Activated CD4-positive, alpha-beta T cell treated with anti-CD3 and anti-CD28 coated beads for 1 hour (primary cell): ENCODE measurements at places on chromosomes 1 and 21.

- DNase-seq, result no peak
These were observed 32.1 kb downstream of the EBNA1BP2 start for GRCh38 chr1:43140010-43140409.

DNA sequence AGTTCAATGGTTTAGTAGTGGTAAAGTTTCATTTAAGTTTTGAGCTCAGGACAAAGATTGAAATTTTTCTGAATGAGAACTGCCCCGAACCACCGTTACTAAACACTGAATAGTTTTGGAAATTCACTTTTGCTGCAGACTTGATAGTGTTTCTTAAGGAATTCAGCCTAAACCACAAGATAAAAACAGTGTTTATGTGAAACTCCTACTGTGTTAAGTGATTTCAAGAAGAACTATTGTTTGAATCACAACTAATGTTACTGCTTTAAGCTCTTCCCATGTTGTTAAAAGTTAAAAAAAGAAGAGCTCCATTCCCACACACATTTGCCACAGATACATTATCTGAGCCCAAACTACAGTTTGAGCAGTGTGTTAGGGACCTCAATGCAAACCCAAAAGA, 159.2 kb downstream of the DYRK1A start:
- DNase-seq, result no peak

GRCh38 chr1:218804014-218804785, 369.5 kb upstream of the LYPLAL1 start:
- no peak for DNase-seq

DNA sequence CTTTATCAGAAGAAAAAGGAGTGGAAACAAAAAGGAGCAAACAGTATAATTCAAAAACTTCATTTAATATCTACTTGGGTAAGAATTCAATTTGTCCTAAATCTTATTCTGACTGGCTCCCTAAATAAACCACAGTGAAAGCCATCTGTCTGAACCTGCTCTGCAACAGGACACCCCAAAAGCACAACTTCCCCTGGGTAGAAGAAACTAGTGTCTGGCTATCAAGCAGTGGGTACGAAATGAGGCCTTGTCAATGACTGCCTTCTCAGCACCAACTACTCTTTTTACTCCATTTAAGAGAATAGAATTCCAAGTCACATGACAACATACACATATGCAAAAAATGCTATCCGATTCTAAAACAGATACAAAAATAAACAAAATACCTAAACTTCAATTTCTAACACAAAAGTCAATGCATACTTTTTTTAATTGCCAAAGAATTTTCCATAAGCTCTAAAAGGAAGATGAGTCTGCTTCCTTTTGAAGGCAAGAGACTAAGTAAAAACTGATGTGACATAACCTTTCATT, 206.8 kb downstream of the SLC45A1 start:
- no peak for DNase-seq

- DNase-seq, result no peak
These were observed 56.9 kb upstream of the PTGS2 start for GRCh38 chr1:186736971-186737685.

DNA sequence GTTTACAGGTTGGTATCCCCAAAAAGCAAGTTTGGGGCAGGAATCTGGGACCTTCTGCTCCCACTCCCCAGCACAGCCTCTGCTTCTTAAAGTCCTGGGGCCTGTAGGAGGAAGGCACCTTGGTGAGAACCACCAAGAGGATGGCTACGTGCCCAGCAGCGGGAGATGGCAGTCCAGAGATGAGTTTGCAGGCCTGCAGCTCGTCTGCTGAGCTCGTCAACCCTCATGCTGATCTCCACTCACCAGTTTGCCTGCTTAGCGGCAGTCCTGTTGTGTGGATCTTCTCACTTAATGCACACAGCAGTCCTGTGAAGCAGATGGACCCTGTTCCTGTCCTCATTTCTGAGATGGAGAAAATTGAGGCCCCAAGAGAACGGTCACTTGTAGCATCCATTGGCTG, 160.5 kb downstream of the DYRK1A start:
- no peak for DNase-seq

- no peak for DNase-seq
These were observed 49.3 kb downstream of the TGFB2 start for GRCh38 chr1:218394416-218394815.

- no peak for DNase-seq
These were observed 119.9 kb downstream of the MAST2 start for GRCh38 chr1:45923343-45923742.

DNA sequence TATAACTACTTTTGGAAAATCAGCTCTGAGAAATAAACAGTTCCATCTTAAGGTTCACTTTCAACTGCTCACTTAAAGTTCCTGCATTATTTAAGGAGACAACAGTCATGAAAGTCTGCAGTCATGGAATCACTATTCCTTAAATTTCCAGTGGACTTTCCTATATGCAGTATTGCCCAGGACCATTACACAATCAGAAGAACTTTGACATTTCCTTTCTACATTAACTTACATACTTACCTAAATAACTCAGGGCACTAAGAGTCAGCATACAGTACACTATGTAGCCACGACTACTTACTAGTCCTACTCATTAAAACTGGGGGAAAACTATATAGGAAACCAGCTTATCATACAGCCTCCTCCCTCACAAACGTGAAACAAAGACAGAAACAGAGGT, 220.1 kb downstream of the SLC45A1 start:
- no peak for DNase-seq

DNA sequence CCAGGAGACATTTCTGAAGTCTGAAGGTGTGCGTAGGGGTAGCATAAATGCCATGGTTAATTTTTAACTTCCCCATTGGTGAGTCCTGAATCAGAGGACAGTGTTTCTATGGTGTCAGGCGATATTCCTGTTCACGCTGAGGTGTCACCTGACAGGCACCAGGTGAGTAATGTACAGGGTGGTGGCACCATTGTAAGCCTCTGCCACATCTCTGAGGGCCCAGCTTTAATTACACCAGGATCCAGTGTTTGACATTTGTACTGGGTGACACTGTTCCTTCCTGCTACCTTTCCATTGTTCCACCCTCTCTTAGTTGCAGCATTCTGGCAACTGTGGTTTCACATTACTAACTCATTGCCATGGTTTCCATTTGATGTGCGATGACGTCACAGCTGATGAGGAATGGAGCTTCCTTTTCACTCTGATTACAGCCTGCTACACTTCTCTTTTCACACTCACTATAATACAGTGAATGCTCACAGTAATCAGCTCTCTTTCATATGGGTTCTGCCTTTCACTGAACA, 40.6 kb upstream of the MARK1 start:
- no peak for DNase-seq

DNA sequence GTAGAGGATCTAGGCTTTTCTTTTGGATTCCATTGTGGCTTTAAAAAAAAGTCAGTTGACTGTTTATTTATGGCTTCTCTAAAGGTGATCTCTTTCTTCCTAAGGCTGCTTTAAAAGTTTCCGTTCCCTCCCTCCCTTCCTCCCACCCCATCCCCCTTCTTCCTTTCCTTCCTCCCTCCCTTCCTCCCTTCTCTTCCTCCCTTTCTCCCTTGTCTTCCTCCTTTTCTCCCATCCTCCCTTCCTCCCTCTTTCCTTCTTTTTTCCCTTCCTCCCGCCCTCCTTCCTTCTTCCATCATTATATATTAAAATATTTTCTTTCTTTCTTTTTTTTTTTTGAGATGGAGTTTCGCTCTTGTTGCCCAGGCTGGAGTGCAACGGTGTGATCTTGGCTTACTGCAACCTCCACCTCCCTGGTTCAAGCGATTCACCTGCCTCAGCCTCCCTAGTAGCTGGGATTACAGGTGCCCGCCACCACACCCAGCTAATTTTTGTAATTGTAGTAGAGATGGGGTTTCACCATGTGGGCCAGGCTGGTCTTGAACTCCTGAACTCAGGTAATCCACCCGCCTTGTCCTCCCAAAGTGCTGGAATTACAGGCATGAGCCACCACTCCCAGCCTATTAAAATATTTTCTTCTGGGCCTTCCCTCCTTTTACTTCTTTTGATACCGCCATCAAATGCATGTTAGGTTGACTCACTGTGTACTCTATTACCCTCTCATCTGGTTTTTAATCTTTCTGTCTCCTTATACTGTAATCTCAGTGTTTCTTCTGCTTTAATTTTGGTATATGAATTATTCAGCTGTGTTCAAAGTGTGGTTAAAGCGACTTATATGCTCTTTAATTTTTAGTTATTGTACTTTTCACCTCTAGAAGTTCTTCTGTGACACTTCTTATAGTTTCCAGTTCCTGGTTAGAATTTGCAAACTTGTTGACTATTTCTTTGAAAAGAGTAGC, 59.2 kb upstream of the ATP5PO start:
- no peak for DNase-seq

GRCh38 chr21:42763581-42764442, 110.4 kb downstream of the PDE9A start:
- DNase-seq, result no peak

DNA sequence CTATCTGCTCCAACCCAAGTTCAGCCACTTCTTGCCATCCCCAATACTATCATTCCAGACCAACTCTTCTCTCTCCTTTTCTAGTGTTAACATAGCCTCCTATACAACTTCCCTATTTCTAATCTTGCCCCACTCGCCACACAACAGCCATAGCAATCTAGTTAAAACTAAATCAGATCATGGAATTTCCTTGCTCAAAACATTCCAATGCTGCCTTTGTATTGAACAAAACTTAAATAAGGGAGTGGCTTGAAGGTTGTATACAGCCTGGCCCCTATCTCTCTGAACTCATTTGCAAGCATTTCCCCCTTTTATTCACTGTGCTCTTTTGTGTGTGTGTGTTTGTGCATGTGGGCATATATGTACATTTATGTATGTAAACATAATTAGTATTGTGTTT, 118.1 kb upstream of the SGIP1 start:
- no peak for DNase-seq

- DNase-seq, result no peak
These were observed 6.8 kb downstream of the NCF2 start for GRCh38 chr1:183583466-183583865.

GRCh38 chr1:227896710-227897655, 50.7 kb downstream of the WNT9A start:
- peak; percentile 5 for DNase-seq

GRCh38 chr1:54575161-54575560, 27.1 kb downstream of the ACOT11 start:
- no peak for DNase-seq

GRCh38 chr1:118202076-118202608, 17.1 kb upstream of the SPAG17 start:
- no peak for DNase-seq

DNA sequence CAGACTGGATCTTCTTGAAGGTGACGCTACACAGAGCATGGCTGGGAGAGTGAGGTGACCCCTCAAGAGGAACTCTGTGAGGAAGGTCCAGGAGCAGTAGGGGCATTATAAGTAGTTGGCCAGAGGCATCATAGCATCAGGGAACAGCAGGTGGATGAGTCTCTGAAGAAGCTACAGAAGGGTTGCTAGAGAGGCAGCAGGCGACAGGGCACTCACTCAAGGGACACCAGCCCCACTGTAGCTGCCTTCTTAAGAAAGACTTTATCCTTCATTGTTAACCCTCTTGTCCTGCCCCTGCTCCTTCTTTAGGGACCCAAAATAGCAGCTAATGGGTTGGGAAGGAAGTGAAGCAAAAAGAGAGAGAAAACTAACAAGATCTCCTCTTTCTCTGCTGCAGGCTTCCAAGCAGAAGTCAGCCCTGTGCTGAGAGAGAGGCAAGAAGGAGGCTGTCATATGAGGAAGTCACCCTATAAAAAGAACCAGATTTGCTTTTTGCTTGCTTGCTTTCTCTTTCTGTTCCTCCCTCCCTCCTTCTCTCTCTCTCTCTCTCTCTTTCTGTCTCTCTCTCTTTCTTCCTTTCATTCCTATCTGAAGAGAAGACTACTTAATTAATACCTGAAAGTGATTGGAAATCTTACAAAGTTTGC, 7.7 kb upstream of the CD5L start:
- no peak for DNase-seq

GRCh38 chr1:212045981-212046380, 10.4 kb downstream of the DTL start:
- DNase-seq, result no peak

- DNase-seq, result no peak
These were observed 60.4 kb downstream of the ATP5PO start for GRCh38 chr21:33855190-33855589.

GRCh38 chr1:4462831-4463484, 191.5 kb upstream of the AJAP1 start:
- DNase-seq, result no peak

- DNase-seq, result no peak
These were observed 34.9 kb downstream of the SSBP3 start for GRCh38 chr1:54371038-54371941.

GRCh38 chr1:97351846-97352245, 569.0 kb downstream of the DPYD start:
- DNase-seq, result no peak

GRCh38 chr1:23960291-23961020, 828 bp downstream of the PNRC2 start:
- DNase-seq, result no peak

GRCh38 chr1:41980827-41981653, 62.3 kb upstream of the HIVEP3 start:
- DNase-seq, result no peak

GRCh38 chr1:223031733-223032601, 111.1 kb downstream of the TLR5 start:
- DNase-seq, result no peak

DNA sequence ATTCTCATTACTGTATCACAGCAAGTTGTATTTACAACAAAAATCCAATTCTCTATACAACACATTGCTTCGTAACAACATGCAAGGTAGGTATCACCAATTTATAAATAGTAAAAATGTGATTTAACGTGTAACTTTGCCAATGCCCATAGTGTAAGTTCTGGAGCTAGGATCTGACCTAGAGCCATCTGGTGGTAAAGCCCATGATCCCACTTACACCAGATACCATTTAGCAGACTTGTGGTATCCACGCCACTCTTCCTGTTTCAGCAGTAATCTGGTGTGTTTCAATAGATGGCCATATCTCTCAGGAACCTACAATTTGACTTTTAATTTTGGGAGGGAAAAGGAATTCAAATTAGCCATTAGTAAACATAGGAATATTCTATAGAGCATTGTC, 10.2 kb downstream of the SETSIP start:
- DNase-seq, result no peak

DNA sequence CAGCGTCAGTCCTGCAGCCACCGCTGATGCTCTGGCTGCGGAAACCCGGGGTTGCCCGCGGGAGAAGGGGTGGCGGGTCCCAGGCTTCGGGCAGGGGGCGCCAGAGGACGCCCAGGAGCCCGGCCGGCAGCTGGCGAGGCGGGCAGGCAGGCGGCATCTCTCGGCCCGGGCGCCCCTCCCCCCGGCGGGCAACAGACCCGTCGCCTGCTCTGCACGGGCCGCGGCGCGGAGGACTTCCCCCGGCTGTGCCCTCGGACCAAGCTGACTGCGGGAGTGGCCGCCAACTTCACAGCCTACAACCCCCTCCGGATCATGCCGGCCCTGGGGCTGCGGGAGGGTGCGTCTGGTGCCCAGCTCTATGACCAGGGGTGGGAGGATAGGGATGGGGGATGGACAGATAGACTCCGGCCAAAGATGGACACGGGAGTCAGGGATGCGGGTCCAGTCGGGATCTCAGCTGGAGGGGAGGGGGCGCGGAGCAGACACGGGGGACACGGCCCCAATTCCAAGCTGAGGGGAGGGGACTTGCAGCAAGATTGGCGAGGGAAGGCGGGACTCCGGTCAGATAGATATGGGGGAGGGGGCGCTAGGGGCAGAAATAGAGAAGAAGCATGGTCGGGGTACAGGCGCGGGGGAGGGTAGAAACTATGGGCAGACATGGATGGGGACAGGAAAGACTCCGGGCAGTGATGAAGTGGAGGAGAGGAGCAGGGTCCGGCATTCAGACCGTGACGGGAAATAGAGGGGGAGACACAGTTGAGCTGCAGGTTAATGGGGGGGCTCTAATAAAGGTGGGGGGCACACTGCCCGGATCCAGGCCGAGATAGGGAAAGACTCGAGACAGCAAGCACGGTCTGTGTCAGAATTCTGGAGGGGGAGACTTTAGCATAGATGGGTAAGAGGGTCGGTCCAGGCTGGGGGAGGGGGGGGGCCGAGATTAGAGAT, 1.1 kb downstream of the ADGRB2 start:
- DNase-seq, result peak; percentile 52
